ENCODE measurements at places on chromosomes 1 and 21.

DNA sequence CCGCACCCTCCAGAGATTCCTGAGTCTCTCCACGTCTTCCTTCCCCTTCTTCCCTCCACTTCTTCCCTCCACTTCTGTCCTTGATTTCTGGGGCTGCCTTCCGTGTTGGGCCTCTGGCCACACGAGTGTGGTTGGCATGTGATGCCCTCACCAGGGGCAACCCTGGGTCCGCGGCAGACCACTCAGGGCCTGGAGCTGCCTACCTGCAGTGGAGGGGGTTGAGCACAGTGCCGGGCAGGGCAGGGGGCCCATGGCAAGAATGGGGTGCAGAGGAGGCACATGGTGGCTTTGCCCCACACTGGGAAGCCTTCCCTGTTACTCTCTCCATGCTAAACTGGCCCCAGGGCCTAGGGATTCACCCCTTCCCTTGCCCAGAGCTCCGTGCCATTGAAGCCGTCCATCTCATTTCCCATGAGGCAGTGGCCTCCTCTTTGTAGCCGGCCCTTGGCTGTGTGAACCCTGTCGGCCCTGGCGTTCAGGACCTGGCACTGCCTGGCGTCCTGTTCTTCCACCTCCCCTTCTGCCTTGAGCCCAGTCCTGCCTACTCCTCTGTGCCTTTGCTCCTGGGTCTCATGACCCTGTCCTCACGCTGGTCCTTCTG is 13.4 kb downstream of the RRP1 start:
- DNase-seq, result no peak

GRCh38 chr1:13781228-13781627 is 81.2 kb downstream of the PRDM2 start:
- DNase-seq, result no peak

DNA sequence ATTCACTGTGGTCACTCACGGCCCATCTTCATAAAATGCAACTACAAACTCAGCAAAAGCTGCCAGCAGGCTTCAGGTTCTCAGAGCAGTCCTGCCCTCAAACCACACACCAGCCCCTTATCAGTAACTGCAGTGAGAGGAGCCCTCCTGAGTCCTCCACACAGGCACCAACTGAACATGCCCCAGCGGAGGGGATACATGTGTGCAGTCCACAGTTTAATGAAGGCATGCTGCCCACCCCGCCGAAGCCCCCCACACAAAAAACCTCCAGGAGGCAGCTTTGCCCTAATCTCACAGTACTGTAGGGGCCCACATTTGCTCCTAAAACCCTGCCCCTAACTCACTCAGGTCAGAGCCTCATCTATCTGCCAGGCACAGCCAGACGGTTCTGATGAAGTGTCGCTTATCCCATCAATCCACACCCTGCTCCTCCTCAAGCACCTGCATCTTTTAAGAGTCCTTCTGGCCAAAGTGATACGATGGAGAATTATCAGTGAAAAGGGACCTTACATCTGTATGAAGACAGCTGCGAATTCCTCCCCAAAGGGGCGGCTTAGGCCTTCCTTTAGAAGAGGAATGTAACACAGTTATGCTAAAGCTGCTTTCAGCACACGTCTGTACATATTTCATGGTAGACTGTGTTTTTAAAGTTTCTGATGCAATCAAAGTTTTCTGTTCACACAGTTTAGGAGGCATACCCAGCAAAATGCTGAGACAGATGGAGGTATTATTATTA is 3.5 kb downstream of the ABCB10 start:
- no peak for DNase-seq

DNA sequence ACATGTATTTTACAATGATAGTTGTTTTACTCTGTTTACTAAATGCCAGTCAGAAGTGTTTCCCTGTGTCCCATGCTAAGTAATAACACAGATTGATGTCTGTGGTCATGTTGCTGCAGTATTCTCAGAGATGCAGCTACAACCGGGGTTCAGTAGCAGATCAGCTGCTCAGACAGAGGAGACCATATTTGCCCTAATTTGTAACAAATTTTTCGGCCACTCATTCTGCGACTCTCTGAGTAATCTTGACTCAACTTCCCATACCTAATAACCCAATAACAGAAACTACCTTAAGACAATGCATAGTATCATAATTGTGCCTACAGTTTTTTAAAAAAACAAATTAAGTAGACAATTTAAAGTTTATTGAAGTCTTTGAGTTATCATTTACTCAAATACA is 32.6 kb downstream of the NIBAN1 start:
- no peak for DNase-seq

DNA sequence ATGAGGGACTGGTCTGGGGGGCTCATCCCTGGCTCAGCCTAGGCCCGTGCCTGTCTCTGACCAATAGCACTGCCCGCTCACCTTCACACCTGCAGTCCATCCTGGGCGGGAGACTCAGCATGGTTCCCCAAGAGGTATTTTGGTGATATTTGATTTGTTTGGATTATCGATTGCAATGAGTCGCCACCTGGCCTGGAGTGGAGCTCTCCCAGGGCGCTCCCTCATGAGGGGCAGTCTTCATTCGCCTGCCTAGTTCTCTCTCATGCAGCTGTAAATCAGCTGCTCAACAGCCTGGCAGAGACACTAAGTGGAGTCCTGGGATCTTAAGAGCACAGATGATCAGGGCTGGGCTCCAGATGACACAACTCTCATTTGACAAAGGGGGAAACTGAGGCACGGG is 90.1 kb upstream of the ACTL8 start:
- DNase-seq, result no peak

DNA sequence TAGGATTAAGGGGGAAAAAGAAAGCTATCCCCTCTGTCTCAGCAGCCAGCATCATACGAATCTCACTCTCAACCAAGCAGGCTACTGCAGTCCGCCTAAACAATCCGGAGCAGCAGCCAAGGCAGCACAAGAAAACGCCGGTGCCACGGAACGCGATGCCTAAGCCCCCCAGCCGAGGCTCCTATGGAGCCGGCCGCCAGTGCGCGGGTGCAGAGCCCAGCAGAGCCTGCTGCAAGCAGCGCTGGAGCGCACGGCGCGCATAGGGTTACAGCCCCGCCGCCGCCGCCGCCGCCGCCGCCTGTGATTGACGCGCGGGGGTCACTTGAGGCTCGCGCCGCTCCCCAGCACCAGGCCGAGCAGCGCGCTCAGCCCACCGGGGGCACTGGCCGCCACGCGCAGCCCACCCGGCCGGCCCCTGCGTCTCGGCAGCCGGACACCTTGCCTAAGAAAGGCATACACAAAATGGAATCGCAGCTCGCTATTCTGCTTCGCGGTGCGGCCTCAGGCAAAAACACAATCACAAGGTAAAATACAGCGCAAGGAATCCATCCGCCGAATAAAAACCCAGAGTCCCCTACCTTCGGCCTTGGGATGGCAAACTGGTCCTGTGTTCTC is 780 bp downstream of the HIVEP3 start:
- DNase-seq, result peak; percentile 46

- DNase-seq, result no peak
Measured at GRCh38 chr21:34192646-34193285, 119.4 kb downstream of the MRPS6 start.

DNA sequence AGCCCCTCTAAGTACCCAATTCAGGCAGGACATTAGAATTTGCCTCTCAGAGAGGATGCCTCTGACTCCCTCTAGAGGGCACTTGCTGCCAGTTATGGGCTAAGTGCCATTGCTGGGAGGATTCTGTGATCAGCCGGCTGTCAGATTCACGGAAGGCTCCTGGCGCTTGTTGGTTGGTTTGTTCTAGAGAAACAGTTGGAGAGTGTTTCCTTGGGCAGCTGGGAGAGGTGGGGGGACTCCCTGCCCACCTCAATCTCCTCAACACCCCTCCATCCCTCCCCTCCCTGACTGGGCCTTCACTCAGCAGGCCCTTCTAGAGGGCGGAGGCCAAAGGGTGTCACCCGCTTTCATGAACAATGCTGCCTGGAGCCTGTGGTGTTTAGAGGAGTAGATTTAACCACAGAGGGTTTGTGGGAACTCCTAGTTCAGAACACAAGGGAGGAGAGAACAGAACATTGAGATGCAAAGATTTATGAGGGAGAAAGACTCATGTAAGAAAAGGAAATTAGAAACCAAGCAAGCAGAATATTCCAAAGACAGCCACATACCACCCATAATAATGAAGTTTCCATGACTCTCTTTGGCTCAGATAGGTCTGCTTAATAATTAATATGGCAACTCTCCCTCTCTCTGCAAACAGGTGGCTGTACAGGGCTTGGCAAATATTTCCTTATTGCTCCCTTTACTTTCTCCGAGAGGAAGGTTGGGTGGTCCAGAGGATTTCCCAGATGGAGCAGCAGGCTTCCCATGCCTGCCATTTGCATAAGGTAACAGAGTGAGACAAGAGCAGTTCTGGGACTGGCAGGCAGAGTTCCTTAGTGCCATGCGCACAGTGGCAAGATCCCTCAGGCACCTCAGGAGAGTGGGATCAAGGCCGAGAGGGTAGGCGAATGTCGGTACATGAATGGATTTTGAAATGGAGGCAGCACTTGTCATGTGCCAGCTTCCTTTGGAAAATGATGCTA is 30.0 kb upstream of the ACP6 start:
- peak; percentile 46 for DNase-seq

DNA sequence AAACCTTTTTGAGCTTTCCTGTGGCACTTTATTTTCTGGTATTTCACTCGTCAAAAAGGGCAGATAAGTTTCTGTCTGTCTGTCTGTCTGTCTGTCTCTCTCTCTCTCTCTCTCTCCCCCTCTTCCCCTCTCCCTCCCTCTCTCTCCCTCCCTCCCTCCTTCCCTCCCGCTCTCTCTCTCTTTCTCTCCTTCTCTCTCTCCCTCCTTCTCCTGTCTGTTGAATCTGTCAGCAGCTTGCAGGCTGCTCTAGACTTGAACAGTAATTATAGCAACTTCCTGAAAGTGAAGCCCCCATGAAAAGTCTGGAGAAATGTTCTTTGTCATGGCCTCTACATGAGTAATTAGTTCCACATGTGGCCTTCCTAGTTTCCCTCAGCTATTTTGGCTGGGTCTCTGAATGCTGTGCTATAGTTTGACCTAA is 275.2 kb upstream of the C1orf105 start:
- DNase-seq, result no peak

GRCh38 chr1:74481607-74482006 is 30.8 kb downstream of the LRRC53 start:
- no peak for DNase-seq

DNA sequence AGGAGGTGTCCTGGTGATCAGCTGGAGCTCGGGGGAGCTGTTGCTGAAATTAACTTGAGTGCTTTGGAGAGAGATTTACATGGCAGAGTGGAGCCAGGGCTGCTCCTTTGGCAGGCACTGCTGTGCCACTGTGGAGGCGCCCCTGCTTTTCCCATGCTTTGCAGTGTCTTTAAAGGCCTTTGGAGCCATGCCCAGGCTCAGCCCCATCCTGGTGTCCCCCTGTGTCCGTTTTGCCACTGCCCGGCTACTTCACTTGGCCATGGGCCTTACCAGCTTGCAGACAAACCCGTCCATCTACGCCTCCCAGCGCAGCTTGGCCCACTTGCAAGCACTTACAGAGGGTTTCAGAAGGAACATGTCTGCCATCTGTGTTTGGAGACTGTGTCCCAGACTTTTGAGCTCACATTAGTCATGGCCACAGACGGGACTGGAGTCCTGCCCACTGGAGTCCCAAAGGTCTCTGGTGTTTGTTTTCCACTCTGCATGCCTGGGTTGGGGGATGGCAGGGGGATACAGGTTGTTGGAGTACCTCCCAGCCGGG is 18.2 kb upstream of the LAMTOR5 start:
- no peak for DNase-seq

GRCh38 chr1:218433744-218434143 is 88.6 kb downstream of the TGFB2 start:
- no peak for DNase-seq

- no peak for DNase-seq
Measured at GRCh38 chr1:55120538-55120937, 81.2 kb downstream of the PCSK9 start.

DNA sequence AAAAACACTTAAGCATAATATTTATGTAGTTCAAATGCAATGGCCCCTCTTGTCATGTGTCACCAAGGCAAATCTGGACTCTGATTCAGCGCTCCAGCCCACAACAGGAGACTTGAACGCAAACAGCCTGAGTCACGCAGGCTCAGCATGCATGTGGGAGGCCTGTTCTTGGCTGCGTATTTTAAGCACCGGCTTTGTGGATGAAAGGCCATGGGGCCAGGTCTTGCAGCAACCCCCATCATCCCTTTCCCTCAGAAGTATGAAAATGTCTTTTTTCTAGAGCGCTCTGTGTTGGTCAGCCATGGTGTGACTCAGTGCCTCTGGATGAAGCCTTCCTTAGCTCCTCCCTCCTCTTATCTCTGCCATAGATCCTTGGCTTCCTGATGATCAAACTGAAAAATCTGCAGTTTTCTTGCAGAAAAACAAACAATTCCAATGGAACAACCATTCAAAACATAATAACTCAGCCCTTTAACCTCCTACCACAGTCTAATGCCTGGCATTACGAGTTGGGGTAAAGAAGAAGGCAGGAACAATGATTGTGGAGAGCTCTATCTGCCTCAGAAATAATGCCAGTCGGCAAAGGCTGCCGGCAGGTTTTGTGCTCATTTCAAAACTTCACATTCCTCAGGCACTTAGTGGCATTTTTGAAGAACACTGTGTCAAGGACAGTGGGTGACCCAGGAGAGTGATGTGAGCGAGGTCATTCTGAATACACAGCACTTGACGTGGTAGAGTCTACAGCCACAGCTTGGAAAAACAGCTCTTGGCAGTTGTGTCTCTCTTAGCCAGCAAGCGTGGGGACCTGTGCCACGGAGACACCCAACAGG is 167.5 kb downstream of the CLIC6 start:
- no peak for DNase-seq

- DNase-seq, result no peak
Measured at GRCh38 chr21:24050231-24050630, 1557.0 kb downstream of the MRPL39 start.

DNA sequence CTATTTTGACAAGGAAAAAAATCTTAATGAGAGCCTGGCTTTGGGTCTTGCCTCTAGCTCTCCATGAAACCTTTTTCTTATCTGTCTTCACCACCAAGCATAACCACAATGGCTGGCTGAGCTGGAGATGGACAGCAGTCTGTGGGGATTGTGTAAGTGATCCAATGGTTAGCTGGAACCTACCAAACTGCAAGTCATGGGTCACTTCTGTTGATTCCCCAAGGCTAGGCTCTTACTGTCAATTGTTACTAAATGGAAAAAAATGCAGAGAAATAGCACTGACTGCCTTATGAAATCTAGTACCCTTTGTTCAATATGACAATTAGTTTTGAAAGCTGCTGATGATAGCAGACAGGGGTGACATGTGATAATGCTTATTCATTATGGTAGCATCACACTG is 359.0 kb downstream of the ST6GALNAC3 start:
- no peak for DNase-seq

DNA sequence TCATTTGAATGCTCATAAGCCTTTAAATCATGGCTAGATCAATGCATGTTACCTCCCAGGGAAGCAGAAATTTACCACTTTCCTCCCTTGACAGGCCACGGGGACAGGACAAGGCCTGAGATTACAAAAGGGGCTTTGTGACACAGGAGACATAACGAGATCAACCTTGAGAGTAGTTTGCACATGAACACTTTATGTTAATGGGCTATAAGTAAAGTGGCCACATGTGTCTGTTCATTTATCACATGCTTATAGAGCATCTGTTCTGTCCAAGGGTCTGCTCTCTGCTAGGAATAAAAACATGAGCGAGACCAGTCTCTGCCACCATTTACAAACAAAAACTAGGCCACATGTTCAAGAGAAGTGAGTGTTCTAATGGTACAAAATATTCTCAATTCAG is 144.1 kb upstream of the C8B start:
- DNase-seq, result no peak

- DNase-seq, result no peak
Measured at GRCh38 chr1:227058321-227058751, 118.2 kb downstream of the COQ8A start.

GRCh38 chr1:159953536-159954515 is at the start of gene SLAMF9:
TSS of gene SLAMF9 (minus strand) at chr1:159954237. CDS start at chr1:159954137, 100 bp downstream.
- no peak for DNase-seq

GRCh38 chr1:157105988-157106812 is 6.6 kb upstream of the ETV3L start:
- DNase-seq, result no peak

Data from NCI-H2171 (cell line).